ENCODE measurements at places on chromosomes 1 and 21.

DNA sequence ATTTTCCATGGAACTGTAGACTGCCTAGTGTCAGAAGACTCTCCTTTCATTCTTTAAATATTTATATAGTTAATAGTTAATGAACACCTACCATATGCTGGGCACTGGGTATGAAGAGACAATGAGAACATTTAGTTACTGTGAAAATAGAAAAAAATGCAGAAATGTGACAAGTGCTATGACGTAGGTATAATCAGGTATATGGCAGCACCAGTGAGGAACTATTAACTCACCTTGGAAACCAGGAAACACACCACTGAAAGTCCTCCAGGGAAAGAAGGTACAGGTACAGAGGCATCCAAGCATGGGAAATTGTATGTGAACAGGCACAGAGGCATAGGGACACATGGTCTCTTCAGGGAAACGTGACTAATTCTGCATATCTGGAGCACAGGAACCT lies 42.3 kb downstream of the DPT start:
- no peak for DNase-seq

DNA sequence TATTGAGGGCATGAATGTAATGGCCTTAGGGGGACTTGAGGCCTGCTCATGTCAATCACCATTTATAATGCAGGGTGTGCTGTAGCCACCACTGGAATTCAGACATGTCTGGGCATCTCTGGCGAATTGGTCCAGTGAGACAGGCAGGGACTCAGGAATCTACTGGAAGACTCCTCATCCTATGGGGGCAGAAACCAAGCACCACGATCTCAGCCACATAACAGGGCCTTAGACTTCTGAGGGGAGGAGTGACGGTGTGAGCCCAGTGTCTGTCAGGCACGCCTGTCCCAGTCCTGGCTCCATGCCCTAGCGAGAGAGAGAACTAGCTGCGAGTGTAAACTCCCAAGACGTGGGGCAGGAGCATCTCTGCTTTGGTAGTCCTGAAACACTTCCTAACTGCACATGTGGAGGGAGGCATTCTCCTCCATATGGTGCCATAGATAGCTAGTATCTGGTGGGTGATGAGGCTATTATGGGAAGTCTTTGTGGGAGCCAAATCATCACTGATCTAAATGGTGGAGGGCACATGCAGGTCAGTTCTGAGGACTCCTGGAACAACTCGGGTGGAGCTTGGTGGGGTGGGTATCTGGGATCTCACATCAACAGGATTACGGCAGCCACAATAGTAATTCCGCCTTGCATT lies 29.8 kb upstream of the KIAA0040 start:
- DNase-seq = no peak

DNA sequence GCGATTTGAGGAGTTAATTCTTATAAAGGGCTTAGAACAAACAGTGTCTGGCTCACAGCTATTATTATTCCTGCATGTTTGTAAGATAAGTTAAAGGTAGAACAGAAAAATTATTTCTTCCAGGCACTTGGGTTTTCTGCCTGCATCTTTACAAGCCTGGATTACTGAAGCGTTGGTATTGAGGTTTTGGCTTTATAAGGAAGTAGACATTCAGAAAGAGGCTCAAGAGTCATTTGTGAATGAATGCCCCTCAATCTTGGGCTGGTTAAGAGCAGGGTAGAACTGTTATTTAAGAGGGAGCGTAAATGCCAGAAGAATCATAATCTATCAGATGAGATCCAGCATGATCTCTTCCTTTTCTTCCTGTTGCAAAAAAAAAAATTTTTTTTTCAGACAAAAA lies 77.3 kb upstream of the ARID1A start:
- DNase-seq = no peak

GRCh38 chr1:196477262-196477661 lies 131.0 kb downstream of the KCNT2 start:
- DNase-seq = no peak

DNA sequence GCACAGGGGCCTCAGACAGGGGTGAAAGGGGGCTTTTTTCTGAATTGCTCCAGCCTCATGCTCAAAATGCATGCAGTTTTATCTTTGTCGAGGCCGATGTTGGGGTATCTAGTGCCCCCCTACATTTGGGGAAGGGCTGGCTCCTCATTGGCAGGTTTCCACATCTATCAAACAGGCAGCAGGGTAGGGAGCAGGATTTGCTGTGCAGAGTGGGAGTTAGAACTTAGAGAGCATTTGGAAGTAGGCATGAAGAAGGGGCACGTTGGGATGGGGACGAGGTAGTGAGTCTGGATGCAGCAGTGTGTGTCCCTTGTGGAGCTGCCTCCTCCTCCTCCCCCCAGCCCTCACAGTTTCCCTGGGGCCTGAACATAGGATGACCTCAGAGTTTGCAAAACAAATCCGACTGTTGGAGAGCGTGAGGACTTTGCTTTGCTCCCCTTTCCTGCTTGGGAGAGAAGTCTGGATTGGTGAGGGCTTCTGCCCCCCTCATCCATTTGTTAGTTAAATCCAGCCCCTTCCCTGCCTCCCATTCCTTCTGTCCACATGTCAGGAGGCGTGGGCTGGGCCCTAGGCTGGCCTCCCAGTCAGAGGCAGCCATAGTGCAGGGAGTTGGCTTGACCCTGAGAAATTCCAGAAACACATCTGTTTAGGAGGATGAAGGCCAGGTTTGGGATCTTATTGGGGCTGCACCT lies 36.9 kb upstream of the GPR37L1 start:
- no peak for DNase-seq

DNA sequence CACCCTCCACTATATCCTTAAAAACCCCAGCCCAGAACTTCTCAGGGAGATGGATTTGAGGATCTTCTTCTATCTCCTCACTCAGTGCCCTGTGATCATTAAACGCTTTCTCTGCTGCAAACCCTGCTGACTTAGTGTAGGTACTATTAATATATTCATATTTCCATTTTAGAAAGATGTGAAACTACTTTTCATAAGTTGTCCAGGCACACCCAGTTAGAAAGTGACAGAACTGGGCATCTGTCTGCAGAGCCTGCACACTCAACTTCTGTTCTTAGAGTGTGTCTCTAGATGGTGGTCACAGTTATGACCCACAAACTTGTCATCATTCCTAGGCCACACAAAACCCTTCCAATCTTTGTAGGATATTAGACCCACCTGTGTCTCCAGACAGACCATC lies 55.0 kb downstream of the FCRL5 start:
- DNase-seq = no peak

- DNase-seq = no peak
These were observed 64.3 kb upstream of the IRF2BP2 start for GRCh38 chr1:234674218-234674815.

All from AG20443 (cell line).